ENCODE measurements at places on chromosomes 6 and 20. TPM values are rescaled to one million over a fixed set of nuclear protein-coding genes. Genes with fewer than 3 reads are reported as not detected.

DNA sequence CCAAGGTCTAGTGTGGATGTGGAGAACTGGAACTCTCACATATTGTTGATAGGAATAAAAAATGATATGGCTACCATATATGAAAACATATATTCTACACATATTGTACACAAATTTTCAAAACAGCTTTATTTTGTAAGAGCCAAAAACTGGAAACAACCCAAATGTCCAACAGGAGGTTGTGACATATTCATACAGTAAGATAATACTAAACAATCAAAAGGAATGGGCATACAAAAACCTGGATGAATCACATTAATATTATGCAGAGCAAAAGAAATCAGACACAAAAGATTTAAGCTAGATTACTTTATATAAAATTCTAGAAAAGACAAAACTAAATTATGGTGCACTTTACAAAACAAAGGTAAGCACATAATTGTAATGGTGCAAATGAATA is 223.9 kb downstream of the SIM1 start:
- H3K36me3 ChIP-seq = no peaks in the 10 kb centered on the region
- H3K27ac ChIP-seq = no peak overlapping the region
- no peak for DNase-seq
- H3K4me3 ChIP-seq = no peak overlapping the region
- no peaks in the 10 kb centered on the region for H3K4me1 ChIP-seq

DNA sequence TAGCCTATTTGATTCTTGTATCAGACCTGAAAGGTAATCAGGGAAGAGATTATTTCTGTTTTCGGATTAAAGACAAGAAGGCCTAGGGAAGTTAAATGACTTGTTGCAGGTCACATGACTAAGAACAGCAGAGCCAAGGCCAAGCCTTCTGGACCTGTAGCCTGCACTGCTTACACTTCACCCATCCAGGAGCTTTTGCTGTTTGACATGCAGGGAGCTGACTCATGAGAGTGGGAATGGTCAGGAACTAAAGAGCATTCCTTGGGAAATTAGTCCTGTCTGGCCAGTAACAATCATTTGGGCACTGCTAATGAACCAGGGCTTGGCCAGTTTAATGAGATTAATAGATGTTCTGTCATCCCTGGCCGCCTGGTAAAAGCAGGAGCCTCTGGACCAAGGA is 46.8 kb downstream of the EIF2S2 start:
- no peak overlapping the region for H3K4me3 ChIP-seq
- peaks cover 15% of the 10 kb centered on the region for H3K4me1 ChIP-seq
- H3K27me3 ChIP-seq = no peaks in the 10 kb centered on the region
- no peak overlapping the region for H3K27ac ChIP-seq

GRCh38 chr6:167669553-167669849 is 157.2 kb upstream of the AFDN start:
- no peak for DNase-seq
- no peak overlapping the region for H3K4me3 ChIP-seq
- H3K4me1 ChIP-seq = no peaks in the 10 kb centered on the region
- no peak overlapping the region for H3K27ac ChIP-seq

- H3K4me1 ChIP-seq = no peaks in the 10 kb centered on the region
- H3K36me3 ChIP-seq = no peaks in the 10 kb centered on the region
- no peak overlapping the region for H3K4me3 ChIP-seq
These were observed 68.3 kb upstream of the FRMD1 start for GRCh38 chr6:168147205-168147738.

DNA sequence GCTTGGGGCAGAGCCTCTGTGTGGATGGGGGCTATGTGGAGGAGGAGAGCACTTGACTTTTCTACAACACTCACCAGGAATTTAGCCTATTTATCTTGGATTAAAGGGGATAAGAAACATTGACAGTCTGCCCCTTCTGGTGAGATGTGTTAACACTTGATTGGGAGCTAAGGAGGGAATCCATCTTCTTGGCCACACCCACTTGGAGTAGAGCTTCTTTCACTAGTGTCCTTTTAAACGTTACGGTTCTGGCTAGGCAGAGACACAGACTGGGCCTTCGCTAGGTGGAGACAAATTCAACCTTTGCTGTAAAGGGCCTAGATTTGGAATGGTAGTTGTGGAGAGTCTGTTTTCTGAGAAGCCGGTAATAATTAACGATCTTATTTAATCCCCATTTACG is 15.5 kb upstream of the TPBG start:
- H3K27ac ChIP-seq = no peak overlapping the region
- no peaks in the 10 kb centered on the region for H3K36me3 ChIP-seq
- H3K4me3 ChIP-seq = no peak overlapping the region
- H3K27me3 ChIP-seq = no peaks in the 10 kb centered on the region

DNA sequence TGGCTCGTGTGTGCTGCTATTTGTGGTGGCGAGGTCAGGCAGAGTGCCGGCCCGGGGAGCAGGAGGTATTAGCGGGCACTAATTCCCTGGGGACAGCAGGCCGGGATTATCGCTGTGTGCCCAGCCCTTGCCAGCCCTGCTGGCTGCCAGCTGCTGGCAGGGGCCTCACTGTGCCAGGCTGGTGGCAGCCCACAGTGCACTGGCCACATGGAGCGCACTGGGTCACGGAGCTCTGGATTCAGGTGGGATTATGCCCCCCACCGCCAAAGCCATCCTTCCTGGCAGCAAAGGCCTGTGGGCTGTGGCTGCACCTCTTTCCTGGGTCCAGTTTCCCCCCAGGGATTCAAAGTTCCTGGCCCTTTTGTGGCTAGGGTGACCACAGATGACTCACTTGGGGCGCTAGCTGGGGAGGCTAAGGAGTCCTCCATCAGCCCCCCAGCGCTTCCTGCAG is 59.7 kb downstream of the YTHDF1 start:
- no peak overlapping the region for H3K4me3 ChIP-seq
- no peaks in the 10 kb centered on the region for H3K4me1 ChIP-seq
- DNase-seq = no peak
- H3K27me3 ChIP-seq = peaks cover 36% of the 10 kb centered on the region

DNA sequence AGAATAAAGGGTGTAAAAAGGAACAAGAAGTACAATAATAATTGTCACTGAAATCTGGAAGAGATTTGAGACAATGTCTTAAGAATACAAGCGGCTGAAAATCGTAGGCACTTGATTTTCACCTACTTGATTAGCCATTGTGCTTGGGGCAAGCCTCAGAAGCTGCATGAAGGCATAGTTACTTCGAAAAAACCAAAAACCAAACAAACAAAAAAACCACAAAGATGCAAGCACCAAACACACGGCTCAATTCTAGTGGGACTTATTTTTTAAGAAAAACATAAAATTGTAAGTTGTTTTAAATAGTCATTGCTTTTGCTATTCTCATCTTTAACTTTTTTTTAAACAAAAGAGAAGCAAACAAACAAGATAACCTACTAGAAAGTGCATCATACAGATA is 235.6 kb downstream of the OGFRL1 start:
- no peak overlapping the region for H3K27ac ChIP-seq
- no peak for DNase-seq

DNA sequence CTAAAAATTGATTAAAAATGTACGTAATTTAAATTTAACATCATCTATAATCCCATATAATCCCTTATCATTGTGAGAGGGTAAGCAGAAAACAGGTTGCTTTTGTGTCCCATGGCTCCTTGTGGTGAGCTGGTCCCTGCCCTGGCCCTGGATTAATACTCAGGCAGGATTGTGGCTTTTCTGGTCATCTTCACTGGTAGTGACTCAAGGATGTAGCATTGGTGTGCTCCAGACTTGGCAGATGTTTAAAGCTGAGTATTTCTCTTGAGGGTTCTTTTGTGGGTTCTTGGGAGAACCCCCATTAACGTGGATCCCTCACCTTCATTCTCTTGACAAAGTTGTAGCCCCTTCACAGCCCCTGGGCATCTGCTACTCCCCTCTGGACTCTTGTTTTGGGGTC is 39.3 kb downstream of the SNRNP48 start:
- peaks cover 4% of the 10 kb centered on the region for H3K27me3 ChIP-seq
- H3K27ac ChIP-seq = no peak overlapping the region
- no peak for DNase-seq
- no peaks in the 10 kb centered on the region for H3K36me3 ChIP-seq
- H3K4me1 ChIP-seq = no peaks in the 10 kb centered on the region

DNA sequence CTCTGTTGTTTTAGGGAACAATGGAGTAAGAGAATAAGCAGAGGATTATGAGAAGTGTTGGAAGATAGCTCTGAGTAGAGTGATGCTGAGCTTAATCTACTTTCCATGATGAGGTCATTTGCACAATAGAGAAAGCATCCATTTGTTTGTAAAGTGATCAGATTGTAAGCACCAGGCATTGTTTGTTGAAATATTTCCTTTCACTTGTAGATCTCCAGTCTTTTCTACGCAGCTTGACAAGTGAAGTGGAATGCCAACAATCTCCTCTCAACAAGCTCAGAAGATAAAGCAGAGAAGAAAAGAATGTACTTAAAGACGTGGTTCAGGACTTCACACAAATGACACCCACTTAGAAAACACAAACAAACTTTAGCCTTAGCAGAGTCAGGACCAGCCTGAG is 80.1 kb upstream of the MARCKS start:
- H3K36me3 ChIP-seq = no peaks in the 10 kb centered on the region
- H3K27ac ChIP-seq = no peak overlapping the region
- no peaks in the 10 kb centered on the region for H3K4me1 ChIP-seq
- DNase-seq = no peak
- H3K27me3 ChIP-seq = no peaks in the 10 kb centered on the region

GRCh38 chr6:28769626-28770402 is 154.0 kb downstream of the TRIM27 start:
- no peaks in the 10 kb centered on the region for H3K36me3 ChIP-seq
- no peak for DNase-seq
- H3K27me3 ChIP-seq = peaks cover 99% of the 10 kb centered on the region
- H3K4me1 ChIP-seq = peaks cover 6% of the 10 kb centered on the region

- H3K4me1 ChIP-seq = no peaks in the 10 kb centered on the region
- no peak overlapping the region for H3K4me3 ChIP-seq
- H3K36me3 ChIP-seq = no peaks in the 10 kb centered on the region
- no peak overlapping the region for H3K27ac ChIP-seq
- DNase-seq = no peak
- no peaks in the 10 kb centered on the region for H3K27me3 ChIP-seq
These were observed 51.6 kb upstream of the MLIP start for GRCh38 chr6:54059683-54060082.

DNA sequence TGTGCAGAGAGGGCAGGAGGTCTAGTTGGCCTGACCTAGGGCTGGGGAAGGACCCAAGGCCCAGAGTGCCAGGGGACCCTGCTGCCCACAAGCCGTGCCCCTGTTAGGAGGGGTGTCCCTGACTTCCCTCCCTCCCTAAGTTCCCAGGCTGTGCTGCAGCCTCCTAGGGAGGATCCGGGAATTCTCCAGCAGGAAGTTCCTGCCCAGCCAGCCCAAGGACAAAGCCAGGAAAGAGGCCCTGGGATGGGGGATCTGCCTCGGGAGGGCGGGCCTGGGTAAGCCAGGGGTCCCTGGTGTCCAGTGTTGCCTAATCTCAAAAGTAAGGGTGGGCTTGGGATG is 9.3 kb upstream of the BAK1 start:
- no peaks in the 10 kb centered on the region for H3K27me3 ChIP-seq
- DNase-seq = no peak
- peaks cover 43% of the 10 kb centered on the region for H3K4me1 ChIP-seq
- no peaks in the 10 kb centered on the region for H3K36me3 ChIP-seq

DNA sequence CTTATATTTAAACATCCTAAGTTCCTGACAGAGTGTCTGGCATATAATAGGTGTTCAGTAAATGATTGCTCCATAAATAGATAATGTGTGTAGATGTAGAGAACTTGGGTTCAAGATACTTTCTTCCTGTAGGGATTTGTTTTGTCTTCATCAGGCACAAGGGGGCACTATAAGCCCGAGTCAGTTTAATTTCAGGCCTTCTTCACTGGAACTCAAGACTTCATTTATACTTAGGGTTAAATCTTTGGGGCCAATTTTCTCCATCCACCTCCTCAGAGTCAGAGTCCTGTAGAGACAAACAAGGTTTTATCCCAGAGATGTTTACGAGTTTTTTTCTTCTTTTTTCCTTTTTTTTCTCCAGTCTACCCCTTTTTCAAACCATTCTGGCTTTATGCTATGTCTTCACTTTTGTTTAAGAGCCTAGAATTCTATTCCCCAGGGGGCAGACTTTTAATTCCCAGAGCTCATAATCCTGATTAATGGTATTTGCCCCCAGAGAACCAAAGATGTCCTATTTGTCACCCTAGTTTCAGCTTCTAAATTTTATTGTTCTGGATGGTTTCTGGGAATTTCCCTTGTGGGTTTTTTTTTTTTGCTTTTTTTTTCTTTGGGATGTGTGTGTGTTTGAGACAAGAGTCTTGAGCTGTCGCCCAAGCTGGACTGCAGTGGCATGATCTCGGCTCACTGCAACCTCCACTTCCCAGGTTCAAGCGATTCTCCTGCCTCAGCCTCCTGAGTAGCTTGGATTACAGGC is 88.4 kb downstream of the HFE start:
- no peaks in the 10 kb centered on the region for H3K27me3 ChIP-seq
- H3K27ac ChIP-seq = peak overlapping the region; percentile 41
- H3K4me3 ChIP-seq = no peak overlapping the region
- peaks cover 17% of the 10 kb centered on the region for H3K4me1 ChIP-seq
- peak; percentile 44 for DNase-seq
- H3K36me3 ChIP-seq = no peaks in the 10 kb centered on the region

GRCh38 chr6:53179961-53180651 is 31.5 kb upstream of the GCM1 start:
- H3K4me3 ChIP-seq = no peak overlapping the region
- no peak overlapping the region for H3K27ac ChIP-seq
- H3K4me1 ChIP-seq = peaks cover 7% of the 10 kb centered on the region
- no peaks in the 10 kb centered on the region for H3K27me3 ChIP-seq
- no peaks in the 10 kb centered on the region for H3K36me3 ChIP-seq

DNA sequence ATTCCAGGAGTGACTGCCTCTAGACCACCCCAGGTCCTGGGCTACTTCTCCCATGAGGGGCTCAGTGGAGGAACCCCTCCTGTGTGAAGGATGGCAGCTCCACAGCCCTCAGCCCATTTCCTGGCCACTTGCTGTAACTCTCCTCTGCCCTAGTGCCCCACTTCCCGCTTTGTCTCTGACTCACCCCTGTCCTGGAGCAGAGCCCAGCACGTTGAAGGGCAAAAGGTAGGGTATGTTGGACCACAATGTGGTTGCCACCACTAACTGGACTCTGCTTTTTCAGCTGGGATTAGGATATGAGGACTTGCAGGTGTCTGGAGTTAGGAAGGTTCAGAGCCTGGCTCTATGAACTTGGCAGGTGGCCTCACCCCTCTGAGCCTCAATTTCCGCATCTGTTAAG is 2.4 kb downstream of the MYBL2 start:
- H3K4me3 ChIP-seq = no peak overlapping the region
- H3K4me1 ChIP-seq = peaks cover 15% of the 10 kb centered on the region
- no peak overlapping the region for H3K27ac ChIP-seq
- no peak for DNase-seq
- H3K36me3 ChIP-seq = no peaks in the 10 kb centered on the region

- DNase-seq = no peak
- H3K27ac ChIP-seq = no peak overlapping the region
These were observed 23.2 kb upstream of the THEMIS start for GRCh38 chr6:127924031-127924430.

GRCh38 chr6:117237561-117237960 is 27.8 kb upstream of the VGLL2 start:
- no peaks in the 10 kb centered on the region for H3K36me3 ChIP-seq
- no peaks in the 10 kb centered on the region for H3K27me3 ChIP-seq
- no peak overlapping the region for H3K27ac ChIP-seq
- no peak overlapping the region for H3K4me3 ChIP-seq
- DNase-seq = no peak

Gene PLN
- total RNA-seq = not detected

Gene TSHZ2
- 26.1 TPM for total RNA-seq

Gene TNF
- 34.2 TPM for total RNA-seq

Gene GPLD1
- total RNA-seq = 0.66 TPM

Gene TLDC2
- total RNA-seq = not detected

Gene SLC17A5
- 5.3 TPM for total RNA-seq

Gene SPATA25
- 0.49 TPM for total RNA-seq

Gene HS3ST5
- not detected for total RNA-seq

Gene TRIM38
- 17.0 TPM for total RNA-seq

Gene WFDC5
- total RNA-seq = not detected

Measured in CD4-positive, alpha-beta T cell (primary cell).